ENCODE measurements at places on chromosomes 2 and 18. TPM values are rescaled to one million over a fixed set of nuclear protein-coding genes. Genes with fewer than 3 reads are reported as not detected.

GRCh38 chr2:76711490-76711889 is 810.7 kb downstream of the LRRTM4 start:
- H3K4me3 ChIP-seq = no peak overlapping the region
- peaks cover 5% of the 10 kb centered on the region for H3K4me1 ChIP-seq
- H3K36me3 ChIP-seq = peaks cover 3% of the 10 kb centered on the region
- DNase-seq = peak; percentile 45
- no peak overlapping the region for H3K27ac ChIP-seq
- no peaks in the 10 kb centered on the region for H3K27me3 ChIP-seq

- H3K27me3 ChIP-seq = no peaks in the 10 kb centered on the region
- peaks cover 2% of the 10 kb centered on the region for H3K36me3 ChIP-seq
- no peak overlapping the region for H3K4me3 ChIP-seq
- H3K27ac ChIP-seq = no peak overlapping the region
- no peaks in the 10 kb centered on the region for H3K4me1 ChIP-seq
These were observed 475.8 kb downstream of the TXNL1 start for GRCh38 chr18:56162311-56163265.

DNA sequence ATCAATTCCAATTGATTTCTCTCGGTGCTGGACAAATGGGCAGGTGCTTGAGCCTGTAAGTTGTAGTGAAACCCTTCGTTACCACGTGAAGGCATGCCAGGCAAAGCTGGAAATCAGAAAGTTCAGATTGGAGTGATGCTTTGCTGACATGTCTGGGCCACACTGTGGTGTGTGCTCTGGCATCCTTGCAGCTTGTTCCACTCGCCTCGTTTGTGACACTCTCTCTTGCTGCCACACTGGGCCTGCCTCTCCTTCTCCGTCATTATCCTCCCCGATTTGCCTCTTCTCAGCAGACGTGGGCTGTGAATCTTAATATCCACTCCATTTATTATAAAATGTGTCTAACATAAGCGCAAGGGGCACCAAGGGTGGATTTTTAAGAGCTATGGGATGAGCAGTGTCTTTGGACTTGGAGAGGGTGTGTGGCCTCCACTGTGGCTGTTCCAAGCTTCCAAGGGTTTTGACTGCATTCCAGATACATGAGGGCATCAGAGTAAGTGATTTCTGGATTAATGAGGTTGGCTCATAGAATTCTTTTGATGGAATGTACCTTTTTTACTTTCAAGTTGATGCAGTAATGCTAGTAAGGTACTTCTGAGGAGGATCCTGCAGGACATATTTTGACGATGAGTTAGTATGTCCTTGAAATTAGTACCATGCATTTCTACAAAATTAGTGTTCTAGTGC is 238.8 kb downstream of the TPGS2 start:
- H3K4me3 ChIP-seq = no peak overlapping the region
- no peaks in the 10 kb centered on the region for H3K27me3 ChIP-seq
- DNase-seq = no peak
- H3K27ac ChIP-seq = no peak overlapping the region
- no peaks in the 10 kb centered on the region for H3K4me1 ChIP-seq

GRCh38 chr2:113275556-113276215 is 3.0 kb downstream of the PAX8 start:
- H3K36me3 ChIP-seq = no peaks in the 10 kb centered on the region
- no peak for DNase-seq
- peaks cover 4% of the 10 kb centered on the region for H3K4me1 ChIP-seq
- peak overlapping the region; percentile 89 for H3K4me3 ChIP-seq

HSPE1 gene
- total RNA-seq = 347 TPM

GRCh38 chr2:129720761-129721160 is 258.7 kb upstream of the RAB6C start:
- H3K36me3 ChIP-seq = no peaks in the 10 kb centered on the region
- H3K4me1 ChIP-seq = peaks cover 3% of the 10 kb centered on the region
- H3K27me3 ChIP-seq = no peaks in the 10 kb centered on the region

- no peaks in the 10 kb centered on the region for H3K27me3 ChIP-seq
- H3K36me3 ChIP-seq = peaks cover 11% of the 10 kb centered on the region
- H3K27ac ChIP-seq = no peak overlapping the region
- DNase-seq = no peak
- H3K4me1 ChIP-seq = no peaks in the 10 kb centered on the region
These were observed 15.5 kb downstream of the HDLBP start for GRCh38 chr2:241300000-241300399.

- no peaks in the 10 kb centered on the region for H3K27me3 ChIP-seq
- H3K36me3 ChIP-seq = no peaks in the 10 kb centered on the region
- no peak overlapping the region for H3K4me3 ChIP-seq
- no peak for DNase-seq
- H3K4me1 ChIP-seq = peaks cover 6% of the 10 kb centered on the region
- H3K27ac ChIP-seq = no peak overlapping the region
These were observed 421.6 kb upstream of the ID2 start for GRCh38 chr2:8260213-8260612.

DNA sequence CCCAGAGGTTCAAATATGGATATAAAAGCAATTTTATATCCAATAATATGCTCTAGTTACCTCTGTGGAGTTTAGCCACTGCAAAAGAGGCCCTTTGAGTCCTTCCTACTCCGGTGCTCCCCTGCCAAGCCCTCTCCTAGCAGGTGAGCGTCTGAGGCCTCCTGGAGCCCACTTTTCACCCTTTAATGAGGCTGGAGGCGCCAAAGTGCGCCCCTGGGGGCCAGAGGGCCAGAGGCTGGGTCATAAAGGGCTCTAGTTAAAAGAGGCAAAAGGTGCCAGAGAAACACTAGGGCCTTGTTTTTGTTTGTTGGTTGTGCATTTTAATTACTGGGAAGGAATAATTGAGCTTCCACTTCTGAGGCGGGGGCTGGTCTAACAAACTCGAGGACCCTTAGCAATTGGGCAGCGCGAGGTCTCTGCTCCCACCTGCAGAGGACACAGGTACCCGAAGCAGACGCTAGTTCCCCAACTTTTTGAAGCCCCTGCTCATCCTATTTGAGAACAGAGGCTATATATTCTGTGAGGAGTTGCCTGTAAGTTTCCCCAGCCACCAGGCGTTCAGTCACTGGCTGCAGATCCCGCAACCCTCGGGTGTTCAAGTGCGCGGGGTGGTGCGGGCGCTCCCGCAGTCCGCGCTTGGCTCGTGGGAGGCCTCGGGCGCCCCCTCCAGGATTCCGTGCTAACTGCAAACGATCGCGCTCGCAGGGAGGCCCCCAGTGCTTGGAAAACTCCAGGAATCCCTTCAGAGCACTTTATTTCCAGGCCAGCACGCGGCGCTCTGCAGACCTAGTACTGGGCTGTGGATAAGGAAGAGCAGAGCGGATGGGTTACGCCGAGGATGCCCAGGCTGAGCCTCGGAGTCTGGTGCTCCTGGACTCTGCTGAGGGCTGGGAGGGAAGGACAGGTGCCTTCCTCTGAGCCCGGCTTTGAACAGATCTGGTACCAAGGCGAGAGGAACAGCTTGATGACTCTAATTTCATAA is 14.1 kb downstream of the MSGN1 start:
- no peak overlapping the region for H3K4me3 ChIP-seq
- peak; percentile 95 for DNase-seq
- no peaks in the 10 kb centered on the region for H3K27me3 ChIP-seq

- H3K27ac ChIP-seq = no peak within 1 kb of the TSS
- no peaks in the 10 kb centered on the region for H3K27me3 ChIP-seq
- peak; percentile 93 for DNase-seq
- H3K4me3 ChIP-seq = peak within 1 kb of the TSS; percentile 97
- no peaks in the 10 kb centered on the region for H3K4me1 ChIP-seq
These were observed at the start of gene SOX11 for GRCh38 chr2:5691985-5692529. SOX11 (plus strand) TSS chr2:5692384; CDS start chr2:5692722, 338 bp downstream.

DNA sequence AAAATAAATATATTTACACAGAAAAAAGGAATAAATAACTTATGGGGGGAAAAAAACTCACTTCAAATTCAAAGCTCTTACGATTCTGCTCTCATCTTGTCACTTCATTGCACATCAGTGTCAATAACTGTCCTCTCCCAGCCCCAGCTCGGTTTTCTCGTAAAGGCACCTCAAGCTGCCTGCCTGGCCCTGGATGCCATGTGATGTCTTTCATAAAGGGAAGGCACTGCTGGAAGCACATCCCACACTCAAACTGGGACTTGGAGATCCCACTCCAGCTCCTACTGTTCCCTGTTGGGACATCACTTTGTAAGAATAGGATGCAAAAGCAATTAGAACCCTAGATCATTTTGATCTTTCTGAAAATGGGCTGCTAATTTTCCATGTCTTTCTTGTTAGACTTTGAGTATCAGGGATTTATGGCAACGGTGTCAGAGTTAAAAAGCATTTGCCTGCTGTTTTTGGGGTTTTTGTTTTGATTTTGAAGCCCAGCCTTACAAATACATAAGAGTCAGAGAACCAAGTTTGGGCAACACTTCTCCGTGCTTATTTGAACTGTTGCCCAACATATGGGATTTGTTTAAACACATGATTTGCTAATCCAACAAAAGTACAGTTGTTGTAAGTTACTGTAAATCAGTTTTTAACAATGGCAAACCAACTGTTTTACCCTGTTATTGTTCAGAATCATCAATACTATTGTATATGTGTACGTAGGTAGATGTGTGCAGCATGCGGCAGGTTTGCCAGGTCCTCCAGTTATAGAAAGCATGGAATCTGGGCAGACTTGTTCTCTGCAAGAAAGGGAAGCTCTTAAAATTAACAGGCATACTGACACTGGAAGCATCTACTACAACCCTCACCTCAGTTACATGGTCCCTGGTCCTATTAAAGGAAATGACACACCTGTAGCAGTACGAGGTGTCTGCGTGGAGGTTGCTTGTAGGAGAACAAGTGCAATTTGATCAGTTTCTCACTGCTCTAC is 20.6 kb downstream of the SERTAD2 start:
- H3K4me1 ChIP-seq = no peaks in the 10 kb centered on the region
- H3K27me3 ChIP-seq = no peaks in the 10 kb centered on the region
- no peak overlapping the region for H3K4me3 ChIP-seq
- H3K27ac ChIP-seq = no peak overlapping the region
- no peak for DNase-seq

COLEC11 gene
- not detected for total RNA-seq

GRCh38 chr2:41871080-41871479 is 176.7 kb upstream of the PKDCC start:
- H3K4me3 ChIP-seq = no peak overlapping the region
- no peak overlapping the region for H3K27ac ChIP-seq
- H3K4me1 ChIP-seq = peaks cover 2% of the 10 kb centered on the region
- peak; percentile 76 for DNase-seq
- H3K27me3 ChIP-seq = no peaks in the 10 kb centered on the region
- no peaks in the 10 kb centered on the region for H3K36me3 ChIP-seq

GRCh38 chr2:45708501-45708900 is 57.0 kb downstream of the PRKCE start:
- no peak for DNase-seq
- no peak overlapping the region for H3K4me3 ChIP-seq
- no peaks in the 10 kb centered on the region for H3K36me3 ChIP-seq
- H3K27ac ChIP-seq = no peak overlapping the region

DNA sequence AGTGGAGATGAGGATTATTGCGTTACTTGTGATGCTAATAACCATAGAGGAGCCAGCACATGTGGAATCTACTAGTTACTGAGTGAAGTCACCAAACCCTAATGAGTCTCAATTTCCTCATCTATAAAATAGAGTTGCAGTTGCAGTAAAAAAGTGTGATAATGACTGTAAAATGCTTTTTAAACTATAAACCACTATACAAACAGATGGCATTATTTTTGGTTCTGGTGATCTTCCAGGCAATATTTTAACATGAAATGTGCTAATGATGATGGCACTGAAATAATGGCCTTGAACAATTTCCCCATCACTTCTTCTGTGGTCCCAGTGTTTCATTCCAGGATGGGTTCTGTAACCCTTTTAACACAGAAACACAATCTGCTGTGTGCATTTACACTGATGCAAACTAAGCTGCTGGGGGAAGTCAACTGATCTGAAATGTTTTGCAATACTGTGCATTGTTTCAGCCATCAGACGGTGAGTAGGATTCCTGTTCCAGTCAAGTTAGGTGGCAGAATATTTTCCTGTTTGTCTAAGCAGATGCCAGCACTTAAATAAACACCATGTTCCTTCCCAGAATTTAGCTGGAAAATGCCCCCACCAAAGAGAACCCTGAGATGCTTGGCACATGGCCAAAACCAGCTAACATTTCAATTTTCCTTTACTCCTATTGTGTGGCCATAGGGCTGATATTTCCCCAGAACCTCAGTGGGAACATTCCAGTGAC is 52.6 kb downstream of the TACR1 start:
- H3K27me3 ChIP-seq = no peaks in the 10 kb centered on the region
- no peak for DNase-seq
- no peaks in the 10 kb centered on the region for H3K4me1 ChIP-seq

- no peak overlapping the region for H3K4me3 ChIP-seq
- H3K27ac ChIP-seq = no peak overlapping the region
- H3K4me1 ChIP-seq = no peaks in the 10 kb centered on the region
- no peaks in the 10 kb centered on the region for H3K36me3 ChIP-seq
- no peaks in the 10 kb centered on the region for H3K27me3 ChIP-seq
These were observed 152.7 kb upstream of the NT5C1B start for GRCh38 chr2:18741895-18742732.

- DNase-seq = no peak
- H3K36me3 ChIP-seq = no peaks in the 10 kb centered on the region
- no peak overlapping the region for H3K4me3 ChIP-seq
- no peaks in the 10 kb centered on the region for H3K27me3 ChIP-seq
- no peaks in the 10 kb centered on the region for H3K4me1 ChIP-seq
These were observed 151.4 kb upstream of the XPO1 start for GRCh38 chr2:61689568-61689967.

DNA sequence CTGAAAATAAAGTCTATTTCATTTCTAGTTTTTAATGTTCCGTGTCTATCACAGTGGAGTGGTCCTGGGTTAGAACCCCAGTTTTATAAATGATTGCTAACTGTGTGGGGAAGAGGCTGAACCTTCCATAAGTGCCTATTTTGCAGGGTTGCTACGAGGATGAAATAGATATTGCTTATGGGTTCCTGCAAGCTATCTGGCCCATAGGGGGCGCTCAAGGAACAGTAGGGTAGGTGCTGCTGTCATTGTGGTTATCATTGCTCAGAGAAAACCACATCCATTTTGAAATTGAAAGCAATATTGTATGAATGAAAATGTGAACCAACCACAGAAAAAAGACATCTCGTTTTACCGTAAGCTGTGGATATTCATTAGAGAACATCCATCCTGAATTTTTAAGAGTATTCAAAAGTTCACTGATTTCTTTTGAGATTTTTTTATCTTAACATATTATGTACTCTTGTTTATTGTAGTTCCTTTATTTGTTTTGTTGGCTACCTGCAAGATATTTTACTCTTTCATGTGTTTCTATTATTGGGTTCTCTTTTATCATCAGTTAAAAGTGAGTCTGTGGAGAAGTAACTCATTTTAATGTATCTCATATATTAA is 261.6 kb downstream of the NAPG start:
- no peak overlapping the region for H3K4me3 ChIP-seq
- DNase-seq = peak; percentile 67
- H3K4me1 ChIP-seq = no peaks in the 10 kb centered on the region
- H3K27me3 ChIP-seq = no peaks in the 10 kb centered on the region
- H3K27ac ChIP-seq = no peak overlapping the region

Measured in H9 (cell line).